ENCODE measurements at places on chromosomes 6 and 20. TPM values are rescaled to one million over a fixed set of nuclear protein-coding genes. Genes with fewer than 3 reads are reported as not detected.
A peak's percentile ranks its signal among the peaks of the same experiment; 100 is the strongest.

- ATAC-seq: peak; percentile 55
These were observed 717 bp downstream of the MRPL14 start for GRCh38 chr6:44126320-44127149.

DNA sequence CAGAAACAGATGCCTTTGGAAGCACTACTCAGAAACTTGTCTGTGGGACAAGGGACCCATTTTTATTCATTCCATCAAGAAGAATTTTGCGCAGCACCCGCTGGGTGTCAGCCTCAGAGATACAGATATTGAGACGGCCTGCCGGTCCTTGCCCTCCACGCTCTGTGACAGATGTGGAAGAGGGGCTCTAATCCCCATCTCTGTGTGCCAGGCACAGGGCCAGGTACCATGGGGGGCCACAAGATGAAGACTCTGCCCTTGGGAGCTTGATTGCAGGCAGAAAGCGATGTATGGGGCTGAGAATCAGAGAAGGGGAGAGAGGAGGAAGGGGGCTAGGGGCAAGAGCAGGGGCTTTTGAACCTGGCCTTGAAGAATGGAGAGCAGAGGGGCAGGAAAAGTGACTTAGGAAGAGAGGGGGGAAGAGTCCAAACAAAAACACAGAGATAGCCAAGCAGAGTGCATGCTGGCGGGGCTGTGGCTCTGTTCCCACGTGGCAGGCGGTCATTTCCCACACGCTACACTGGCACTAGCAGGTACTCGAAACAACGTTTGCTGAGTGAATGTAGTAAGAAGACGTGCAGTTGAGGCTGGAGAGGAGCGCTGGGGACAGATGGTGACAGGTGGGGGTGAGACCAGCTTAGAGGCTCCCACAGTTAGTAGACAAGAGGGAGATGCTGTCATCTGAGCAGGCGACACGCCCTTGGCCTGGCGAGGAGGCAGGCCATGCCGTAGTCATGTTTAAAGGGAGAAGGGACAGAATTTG lies 170.3 kb upstream of the SNX9 start:
- no peak for ATAC-seq

GRCh38 chr6:71419217-71420094 lies 130.8 kb downstream of the OGFRL1 start:
- ATAC-seq: no peak

Gene ZBP1
- 0.32 TPM for total RNA-seq
